ENCODE measurements at places on chromosomes 5 and 9.
A peak's percentile ranks its signal among the peaks of the same experiment; 100 is the strongest.

GRCh38 chr5:68074048-68074632 is 141.4 kb upstream of the PIK3R1 start:
- no peak for DNase-seq

DNA sequence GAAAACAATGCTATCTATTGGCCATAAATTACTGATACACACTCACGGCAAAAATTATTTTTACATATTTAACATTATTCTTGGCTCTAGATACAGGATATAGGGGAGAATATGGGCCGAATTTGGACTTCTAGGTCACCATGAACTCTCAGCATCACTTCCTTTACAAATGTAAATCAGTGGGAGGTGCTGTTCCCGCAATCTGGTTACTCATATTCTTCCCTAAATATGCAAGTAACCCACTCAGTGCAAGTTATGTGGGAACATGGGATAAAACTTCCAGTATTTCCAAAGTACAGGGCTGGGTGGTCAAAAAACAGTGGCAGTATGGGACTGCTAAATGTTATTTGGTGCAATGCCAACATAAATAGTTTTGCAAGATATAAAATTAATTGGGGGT is 145.6 kb downstream of the PPP2R2B start:
- no peak for DNase-seq

DNA sequence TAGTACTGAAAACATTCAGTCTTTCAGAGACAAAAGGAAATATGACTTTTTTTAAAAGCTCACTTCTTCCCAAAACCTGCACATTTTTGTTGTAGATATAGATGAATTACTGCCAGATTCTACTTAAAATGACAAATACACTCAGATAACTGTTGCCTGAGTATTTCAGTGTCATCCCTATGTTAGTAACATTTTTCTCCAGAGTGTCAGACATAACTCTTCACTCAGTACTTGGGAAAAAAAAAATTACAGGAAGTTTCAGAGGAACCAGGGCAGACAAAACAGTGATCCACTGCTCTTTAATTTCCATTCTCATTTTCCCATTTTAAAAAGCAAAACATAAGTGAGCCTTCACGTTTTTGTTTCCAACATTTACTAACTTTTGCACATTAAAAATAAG is 79.3 kb upstream of the ITGA1 start:
- DNase-seq: no peak

DNA sequence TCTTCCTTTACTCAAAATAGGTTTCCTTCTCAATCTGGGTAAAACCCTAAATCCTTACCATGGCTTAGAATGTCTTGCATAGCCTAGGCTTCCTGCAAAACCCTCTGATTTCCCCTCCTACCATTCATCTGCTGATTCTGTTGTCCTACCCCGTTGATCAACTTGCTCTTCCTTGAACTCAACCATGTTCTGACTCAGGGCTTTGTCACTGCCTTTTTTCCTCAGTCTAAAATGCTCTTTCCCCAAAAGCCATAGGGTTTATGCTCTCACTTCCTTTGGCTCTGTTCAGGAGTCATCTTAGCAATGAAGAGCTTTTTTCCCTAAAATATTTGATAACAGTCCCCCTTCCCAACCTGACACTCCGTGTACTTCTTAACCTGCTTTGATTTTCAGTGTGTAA is 79.4 kb upstream of the IZUMO3 start:
- DNase-seq: no peak

- DNase-seq: peak; percentile 83
These were observed 41.7 kb downstream of the C5orf15 start for GRCh38 chr5:133926489-133927299.

GRCh38 chr5:68544648-68545552 is 329.3 kb downstream of the PIK3R1 start:
- no peak for DNase-seq

GRCh38 chr5:144711172-144711571 is 540.5 kb downstream of the KCTD16 start:
- DNase-seq: no peak

- DNase-seq: no peak
These were observed 26.3 kb upstream of the PTPDC1 start for GRCh38 chr9:94057918-94058317.

GRCh38 chr5:107539726-107540330 is 130.9 kb downstream of the EFNA5 start:
- no peak for DNase-seq

DNA sequence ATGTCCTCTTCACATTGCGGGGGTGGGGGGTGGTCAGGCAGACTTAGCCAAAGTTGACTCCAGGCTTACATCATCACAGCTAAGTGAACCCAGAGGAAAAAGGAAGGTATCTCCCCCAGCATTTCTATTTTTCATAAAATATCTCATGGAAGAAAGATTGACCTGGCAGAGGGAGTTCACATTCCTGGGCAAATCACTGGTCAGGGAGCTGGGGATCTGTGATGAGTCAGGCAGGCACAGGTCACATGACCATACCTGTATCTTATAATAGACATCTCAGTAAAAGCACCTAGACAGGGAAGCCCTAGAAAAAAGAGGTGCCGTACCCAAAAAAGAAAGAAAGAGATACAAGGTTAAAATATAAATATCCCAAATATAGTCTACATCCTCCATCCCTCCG is 57.3 kb upstream of the WWC1 start:
- DNase-seq: no peak

GRCh38 chr9:127586537-127586936 is 25.5 kb upstream of the STXBP1 start:
- DNase-seq: peak; percentile 81

DNA sequence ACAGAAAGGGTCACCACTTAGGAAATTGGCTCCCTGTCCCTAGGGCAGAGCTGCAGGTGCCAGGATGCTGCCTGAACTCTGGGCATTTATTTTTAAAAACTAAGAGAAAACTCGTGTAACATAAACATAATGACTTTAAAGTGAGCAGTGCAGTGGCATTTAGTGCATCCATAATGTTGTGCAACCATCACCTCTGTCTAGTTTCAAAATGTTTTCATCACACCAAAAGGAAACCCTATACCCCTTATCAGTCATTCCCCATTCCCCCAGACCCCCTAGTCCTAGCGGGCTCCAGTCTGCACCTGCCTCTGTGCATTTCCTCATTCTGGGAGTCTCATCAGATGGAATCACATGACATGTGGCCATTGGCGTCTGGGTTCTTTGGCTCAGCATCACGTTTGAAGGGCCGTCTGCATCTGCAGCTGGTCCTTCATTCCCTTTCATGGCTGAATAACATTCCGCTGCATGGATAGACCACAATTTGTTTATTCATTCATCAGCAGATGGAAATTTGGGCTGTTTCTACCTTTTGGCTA is 55.8 kb downstream of the NSG2 start:
- peak; percentile 74 for DNase-seq

- DNase-seq: peak; percentile 80
These were observed 89.2 kb downstream of the FSTL4 start for GRCh38 chr5:133523013-133523658.

- DNase-seq: no peak
These were observed 9.1 kb upstream of the ANXA2R start for GRCh38 chr5:43049236-43049635.

GRCh38 chr5:148499452-148499851 is 115.7 kb downstream of the FBXO38 start:
- no peak for DNase-seq

- DNase-seq: no peak
These were observed 101.7 kb downstream of the GDNF start for GRCh38 chr5:37738057-37738691.

- no peak for DNase-seq
These were observed 254.1 kb upstream of the IRX4 start for GRCh38 chr5:2136728-2137333.

DNA sequence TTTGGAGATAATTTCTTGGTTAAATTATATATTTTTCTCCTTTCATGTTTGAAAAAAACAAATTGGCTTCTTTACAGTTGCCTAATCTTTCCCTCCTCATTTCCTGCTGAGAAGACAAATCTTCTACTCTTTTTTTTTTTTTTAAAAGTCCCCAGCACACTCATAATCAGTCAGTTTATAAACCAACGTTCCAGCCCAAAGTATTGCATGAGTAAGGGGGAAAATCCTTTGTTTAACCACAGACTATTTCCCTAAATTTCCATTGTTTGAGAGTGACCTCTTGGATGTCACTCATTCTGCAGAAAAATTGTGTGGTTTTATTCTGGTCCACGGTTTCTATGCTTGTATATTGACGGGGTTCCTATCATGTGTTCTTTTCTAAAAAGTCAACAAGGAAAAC is 55.1 kb upstream of the TLR4 start:
- no peak for DNase-seq

GRCh38 chr9:103997856-103998370 is 96.2 kb upstream of the SMC2 start:
- no peak for DNase-seq

- peak; percentile 15 for DNase-seq
These were observed 72.2 kb upstream of the EPB41L4A start for GRCh38 chr5:112491257-112491656.
